ENCODE measurements at places on chromosomes 6 and 20.

DNA sequence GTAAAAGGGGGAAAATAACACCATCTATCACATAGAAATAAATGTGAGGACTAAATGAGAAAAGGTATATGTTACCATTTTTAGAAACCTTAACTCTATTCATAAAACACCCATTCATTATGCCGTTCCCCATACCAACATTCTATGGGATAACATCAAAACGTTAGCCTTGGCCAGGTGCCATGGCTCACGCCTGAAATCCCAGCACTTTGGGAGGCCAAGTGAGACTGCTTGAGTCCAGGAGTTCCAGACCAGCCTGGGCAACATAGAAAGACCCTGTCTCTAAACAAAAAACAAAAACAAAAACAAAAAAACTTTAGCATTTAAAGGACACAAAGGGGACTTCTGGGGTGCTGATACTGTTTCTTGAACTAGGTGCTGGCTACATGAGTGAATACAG, 1.3 kb downstream of the PIGU start:
- DNase-seq, result no peak

DNA sequence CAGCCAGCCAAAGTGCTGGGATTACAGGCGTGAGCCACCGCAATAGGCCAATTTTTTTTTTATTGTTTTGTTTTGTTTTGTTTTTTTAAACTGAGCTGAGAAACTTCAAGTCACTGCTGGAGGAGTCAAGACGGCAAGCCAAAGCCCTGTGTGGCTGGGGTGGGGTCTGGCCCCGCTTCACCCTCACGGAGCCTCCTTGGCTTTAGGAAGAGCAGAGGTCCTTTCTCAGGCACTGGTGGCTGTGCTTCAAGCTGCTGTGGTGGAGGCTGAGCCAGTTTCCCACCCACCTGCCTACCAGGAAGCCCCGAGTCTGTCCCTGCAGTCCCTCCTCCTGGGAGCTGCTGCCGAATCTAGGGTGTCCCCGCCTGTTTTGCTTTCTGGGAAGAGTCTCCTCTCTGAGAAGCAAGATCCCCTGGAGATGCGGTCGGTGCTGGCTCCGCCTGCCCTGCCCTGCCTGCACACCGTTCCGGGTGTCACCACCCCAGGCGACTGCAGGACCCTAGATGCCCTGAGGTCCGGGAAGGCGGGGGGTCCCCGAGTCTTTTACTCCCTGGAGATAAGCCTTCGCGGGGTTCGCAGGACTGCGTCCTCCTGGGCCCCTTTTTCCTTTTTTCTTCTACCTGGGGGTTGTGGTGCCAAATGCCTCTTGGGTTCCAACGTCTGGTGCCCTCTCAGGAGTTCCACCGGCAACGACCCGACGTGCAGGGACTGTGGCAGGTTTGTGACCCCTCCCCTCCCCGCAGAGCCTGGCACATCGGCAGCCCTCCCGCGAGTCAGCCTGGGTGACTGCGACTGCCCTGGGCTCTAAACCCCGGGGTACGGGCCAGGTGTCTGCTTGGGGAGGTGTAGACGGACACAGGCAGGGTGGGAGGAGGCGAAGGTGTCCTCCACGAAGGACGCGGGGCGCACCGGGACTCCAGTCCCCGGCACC, 100.7 kb downstream of the TAF4 start:
- no peak for DNase-seq

DNA sequence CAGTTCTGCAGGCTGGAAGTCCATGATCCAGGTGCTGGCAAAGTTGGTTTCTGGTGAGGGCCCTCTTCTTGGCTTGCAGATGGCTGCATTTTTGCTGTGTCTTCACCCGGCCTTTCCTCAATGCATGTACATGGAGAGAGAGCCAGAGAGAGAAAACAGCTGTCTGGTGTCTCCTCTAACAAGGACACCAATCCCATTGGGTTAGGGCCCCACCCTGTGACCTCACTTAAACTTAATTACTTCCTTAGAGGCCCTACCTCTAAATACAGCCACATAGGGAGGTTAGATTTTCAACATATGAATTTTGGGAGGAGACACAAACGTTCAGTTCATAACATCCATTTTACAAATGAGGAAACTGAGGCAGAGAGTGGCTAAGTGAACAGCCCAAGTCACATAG, 202.4 kb downstream of the ZMYND8 start:
- DNase-seq, result no peak

GRCh38 chr20:44364068-44364467, 8.6 kb downstream of the HNF4A start:
- DNase-seq, result no peak

DNA sequence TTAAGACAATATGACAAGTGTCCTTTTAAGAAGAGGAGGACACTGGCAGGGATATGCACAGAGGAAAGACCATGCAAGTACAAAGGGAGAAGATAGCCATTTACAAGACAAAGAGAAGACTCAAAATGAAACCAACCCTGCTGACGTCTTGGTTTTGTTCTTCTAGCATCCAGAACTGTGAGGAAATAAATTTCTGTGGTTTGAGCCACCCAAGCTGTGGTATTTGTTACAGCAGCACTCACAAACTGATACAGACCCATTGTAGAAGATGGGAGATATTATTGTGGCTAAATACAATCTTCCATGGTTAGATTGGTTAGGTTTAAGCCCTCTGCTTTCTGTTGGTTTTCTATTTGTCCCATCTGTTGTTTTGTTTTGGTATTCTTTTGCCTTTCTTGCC, 88.6 kb upstream of the SLC35F1 start:
- DNase-seq, result no peak

DNA sequence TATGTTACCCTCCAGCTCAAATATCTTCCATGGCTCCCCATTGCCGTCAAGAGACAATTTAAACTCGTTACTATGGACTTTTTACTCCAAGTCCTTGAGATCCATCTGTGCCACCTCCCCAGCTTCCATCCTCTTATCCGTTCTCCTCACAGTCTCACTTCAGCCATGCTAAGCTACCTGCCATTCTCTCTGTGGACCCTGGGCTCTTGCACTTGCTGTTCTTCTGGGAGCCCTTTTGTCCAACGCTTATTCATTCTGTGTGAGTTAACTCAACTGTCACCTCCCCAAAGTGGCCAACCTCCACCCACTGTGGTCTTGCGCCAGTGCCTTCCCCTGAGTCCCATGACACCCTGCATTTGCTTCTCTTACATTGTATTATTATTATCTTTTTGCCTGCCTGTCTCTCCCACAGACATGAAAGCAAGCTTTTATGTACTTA, 132.4 kb downstream of the BCAS1 start:
- DNase-seq, result no peak

GRCh38 chr20:22312744-22313346, 271.5 kb downstream of the FOXA2 start:
- no peak for DNase-seq

DNA sequence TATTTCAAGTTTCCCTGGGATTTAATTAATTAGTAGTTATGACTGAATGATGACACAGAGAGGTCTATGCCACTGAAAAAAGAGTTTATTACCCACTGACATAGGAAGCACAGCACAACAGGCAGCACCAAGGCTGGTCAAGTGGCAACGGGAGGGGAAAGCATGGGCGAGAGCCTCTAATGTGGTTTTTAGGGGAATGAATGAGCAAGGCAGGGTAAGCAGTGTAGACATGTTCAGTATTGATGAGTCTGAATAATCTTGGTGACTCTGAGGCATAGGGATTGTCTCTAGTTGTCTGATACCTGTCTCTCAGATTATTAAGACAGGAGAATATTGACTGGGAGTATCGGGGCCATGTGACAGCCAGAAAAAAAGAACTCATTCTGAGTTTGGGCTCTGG, 46.3 kb downstream of the RPP21 start:
- no peak for DNase-seq

DNA sequence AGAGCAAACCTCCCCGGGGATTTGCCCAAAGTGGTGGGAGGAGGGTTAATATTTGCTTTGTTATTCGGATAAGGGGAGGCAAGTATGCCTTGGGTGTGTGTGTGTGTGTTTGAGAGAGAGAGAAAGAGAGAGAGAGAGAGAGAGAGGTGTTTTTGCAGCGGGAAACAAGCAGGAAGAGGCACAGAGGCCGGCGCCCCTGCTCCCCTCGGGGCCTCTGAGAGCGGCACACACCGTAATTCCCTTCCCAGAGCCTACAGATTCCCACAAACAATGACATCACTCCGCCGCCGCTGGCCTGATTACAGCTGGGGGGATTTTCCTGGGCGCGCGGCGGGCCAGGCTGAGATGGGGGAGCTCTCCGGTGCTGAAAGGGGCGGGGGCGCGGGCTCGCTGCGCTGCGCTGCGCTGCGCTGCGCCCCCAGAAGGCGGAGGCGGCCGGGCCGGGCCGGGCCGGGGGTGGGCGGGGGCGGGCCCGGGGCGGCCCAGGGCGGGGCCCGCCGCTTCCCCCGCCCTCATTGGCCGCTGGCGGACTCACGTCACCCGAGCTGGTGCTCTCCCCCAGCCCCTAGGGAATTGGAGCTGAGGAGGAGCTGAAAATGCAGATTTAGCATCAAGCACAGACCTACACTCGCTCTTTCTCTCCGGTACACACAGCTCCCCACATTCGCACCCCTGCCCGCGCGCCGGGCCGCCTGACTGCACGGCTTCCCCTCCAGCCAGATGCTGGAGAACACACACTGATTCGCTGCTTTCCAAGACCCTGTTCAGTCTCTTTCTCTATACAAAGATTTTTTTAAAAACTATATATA, at the start of gene PCSK2:
Gene PCSK2 (plus strand): TSS at position 631 of the 809 bp plus-strand sequence. CDS start 266 bp downstream, outside the sequence.
- DNase-seq, result no peak

DNA sequence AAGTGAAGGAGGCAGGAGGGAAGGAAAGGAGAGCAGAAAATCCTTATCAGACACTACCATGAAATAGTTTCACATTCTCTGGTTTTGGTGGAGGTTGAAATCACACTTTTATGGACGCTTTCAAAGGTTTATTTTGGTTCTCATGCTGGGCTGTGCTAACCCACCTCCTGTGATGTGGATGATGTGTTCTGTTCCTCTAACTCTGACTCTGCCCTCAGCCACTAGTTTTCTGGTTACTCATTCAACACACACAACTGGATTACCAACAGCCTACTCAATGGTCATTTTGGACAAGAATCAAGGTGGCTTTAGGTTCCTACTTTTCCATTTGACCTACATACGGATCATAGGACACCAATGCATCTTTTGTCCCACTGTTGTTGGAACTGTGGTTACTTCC, 522.1 kb upstream of the BTBD3 start:
- no peak for DNase-seq

DNA sequence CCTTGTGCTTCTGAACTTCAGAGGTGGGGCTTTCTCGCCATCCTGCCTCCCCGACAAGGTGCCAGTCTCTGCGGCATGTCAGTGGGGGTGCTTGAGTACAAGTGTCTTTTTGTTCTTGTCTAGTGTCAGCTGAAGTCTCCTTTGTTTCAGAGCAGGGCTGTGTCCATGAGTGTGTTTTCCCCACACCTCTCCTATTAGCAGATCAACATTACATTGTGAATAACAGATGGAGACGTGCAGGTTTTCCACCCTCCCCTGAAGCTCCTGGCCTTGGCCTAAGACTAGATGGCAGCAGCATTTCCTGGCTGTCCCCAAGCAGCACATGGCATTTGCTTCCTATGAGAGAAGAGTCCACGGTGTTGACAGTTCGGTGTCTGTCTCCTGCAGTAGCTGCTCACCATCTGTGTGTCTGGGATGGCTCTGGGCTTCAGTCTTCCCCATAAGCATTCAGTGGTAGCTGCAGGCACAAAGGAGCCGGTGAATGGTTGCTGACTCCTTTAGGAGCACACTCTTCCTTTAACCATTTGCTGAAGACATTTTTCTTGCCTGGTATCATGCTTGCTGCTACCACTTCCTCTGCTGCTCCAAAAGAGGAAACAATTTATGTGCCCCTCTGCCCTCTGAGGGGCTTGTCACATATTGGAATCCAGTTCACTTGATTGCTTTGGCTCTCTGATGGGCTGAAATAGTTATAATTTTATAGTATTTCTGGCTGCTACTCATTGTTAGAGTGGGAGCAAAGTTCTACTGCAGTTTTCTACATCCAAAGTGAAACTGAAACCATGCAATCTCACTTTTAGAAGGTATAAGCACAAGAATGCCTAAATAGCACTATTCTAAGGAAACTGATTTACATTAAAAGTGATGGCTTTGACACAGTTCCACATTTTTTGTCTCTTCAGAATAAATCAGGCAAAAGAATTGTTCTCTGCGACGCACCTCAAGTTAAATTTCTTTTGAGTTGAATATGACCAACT, 913.0 kb downstream of the C6orf118 start:
- DNase-seq, result no peak

DNA sequence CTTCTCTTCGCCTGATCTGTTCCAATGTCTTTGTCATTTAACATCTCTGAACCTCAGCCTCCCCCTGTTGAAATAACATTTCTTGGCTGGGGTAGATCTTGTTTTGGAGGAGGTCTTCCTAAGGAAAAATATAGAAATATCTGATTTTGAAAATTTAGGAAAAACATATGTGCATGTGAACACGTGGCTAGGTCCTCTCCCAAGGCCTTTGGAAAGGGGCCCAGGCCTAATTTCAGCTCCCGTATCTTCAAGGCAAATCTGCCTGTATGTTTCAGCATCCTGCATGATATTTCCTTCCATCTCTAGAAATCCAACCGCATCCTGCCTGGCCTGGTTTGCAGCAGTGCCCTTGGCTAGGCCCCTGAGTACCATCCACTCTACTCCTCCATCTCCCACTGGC, 261.2 kb downstream of the PHACTR1 start:
- no peak for DNase-seq

GRCh38 chr6:78062993-78063392, 410.2 kb downstream of the MEI4 start:
- DNase-seq, result no peak

GRCh38 chr6:8499540-8499939, 64.2 kb upstream of the SLC35B3 start:
- DNase-seq, result no peak

GRCh38 chr20:8352486-8352885, 220.4 kb downstream of the PLCB1 start:
- DNase-seq, result no peak

- DNase-seq, result no peak
Measured at GRCh38 chr6:80003826-80004172, 650 bp upstream of the TTK start.

DNA sequence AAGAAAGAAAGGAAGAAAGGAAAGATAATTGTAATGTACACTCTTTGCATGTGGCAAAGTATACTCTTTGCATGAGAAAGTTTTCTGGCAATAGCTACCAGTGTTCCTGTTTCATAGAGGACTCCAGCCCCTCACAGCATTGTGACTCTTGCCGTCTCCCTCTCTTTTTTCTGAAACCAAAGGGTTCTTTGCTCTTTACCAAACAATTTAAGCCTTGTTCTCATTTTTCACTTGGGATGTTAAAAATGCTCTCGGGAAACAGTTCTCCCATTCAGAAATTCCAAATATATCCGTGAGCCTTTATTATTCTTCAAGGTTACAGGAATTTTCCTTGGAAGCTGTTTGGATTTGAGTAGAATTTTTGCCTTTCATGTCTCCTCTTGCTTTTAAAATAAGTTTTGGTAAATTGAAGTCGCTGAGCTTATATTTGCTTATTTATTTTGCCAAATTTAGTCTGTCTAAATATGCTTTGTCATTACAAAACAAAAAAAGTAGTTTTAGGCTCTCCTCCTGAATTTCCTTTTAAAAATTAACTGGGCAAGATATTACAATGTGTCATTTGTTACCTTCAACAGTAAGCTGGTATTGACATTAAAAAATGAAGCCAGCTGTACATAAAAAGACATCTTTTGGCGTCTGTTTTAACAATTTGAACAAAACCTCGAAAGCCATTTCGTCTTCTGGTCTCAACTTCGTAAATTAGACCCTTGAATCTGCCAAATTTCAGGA, 103.8 kb upstream of the ARMC2 start:
- no peak for DNase-seq

GRCh38 chr6:40794586-40794985, 207.4 kb upstream of the LRFN2 start:
- DNase-seq, result no peak

Measured in tibial artery (tissue), 4 donors.